Activated T-helper 9 cell treated with anti-CD3 and anti-CD28 coated beads, Interleukin-2, amount 50 U/mL, for 16 hours (primary cell): ENCODE measurements at places on chromosomes 12 and 14.

DNA sequence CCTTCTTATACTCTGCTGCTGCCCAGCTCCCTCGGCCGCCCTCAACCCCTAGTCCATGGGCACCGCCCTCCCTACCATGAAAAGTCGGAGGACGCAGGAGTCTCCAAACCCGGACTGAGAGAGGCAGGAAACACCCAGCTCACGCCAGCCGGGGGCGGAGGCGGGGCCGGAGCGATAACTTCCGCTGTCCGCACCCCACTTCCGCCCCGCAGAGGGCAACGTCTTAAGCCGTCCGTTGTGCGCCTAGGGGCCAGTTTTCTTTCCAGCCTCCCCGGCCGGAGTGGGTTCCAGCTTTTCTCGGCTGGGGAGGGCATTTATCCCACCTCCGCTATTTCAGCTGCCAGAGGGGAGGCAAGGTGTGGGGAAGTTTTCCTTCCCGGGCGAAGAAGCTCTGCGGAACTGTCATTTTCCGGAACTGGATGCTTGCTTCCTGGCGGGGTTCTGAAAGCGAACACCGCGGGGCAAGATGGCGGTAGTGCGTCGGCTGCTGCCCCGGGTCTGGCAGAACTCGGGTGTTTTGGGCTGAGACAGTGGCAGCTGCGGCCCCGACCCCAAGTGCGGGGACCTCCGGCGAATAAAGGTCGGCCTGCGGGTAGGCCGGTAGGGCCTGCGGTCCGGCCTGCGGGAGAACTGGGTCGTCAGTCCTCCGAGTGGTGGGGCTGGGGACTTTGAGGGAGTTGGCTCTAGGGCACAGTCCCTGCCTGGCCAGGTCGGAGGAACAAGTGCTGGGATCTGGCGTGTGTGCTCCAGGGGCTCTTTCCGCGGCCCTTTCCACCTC, at the start of the genes KCTD10 and UBE3B:
TSS of gene KCTD10 (minus strand) at position 116 of the 778 bp plus-strand sequence. CDS start at position 78, 38 bp downstream.
TSS of gene UBE3B (plus strand) at position 450 of the 778 bp plus-strand sequence. CDS start 5,918 bp downstream, outside the sequence.
- DNase-seq, result peak; percentile 75

GRCh38 chr12:75558287-75558686, 46.9 kb upstream of the KRR1 start:
- no peak for DNase-seq

DNA sequence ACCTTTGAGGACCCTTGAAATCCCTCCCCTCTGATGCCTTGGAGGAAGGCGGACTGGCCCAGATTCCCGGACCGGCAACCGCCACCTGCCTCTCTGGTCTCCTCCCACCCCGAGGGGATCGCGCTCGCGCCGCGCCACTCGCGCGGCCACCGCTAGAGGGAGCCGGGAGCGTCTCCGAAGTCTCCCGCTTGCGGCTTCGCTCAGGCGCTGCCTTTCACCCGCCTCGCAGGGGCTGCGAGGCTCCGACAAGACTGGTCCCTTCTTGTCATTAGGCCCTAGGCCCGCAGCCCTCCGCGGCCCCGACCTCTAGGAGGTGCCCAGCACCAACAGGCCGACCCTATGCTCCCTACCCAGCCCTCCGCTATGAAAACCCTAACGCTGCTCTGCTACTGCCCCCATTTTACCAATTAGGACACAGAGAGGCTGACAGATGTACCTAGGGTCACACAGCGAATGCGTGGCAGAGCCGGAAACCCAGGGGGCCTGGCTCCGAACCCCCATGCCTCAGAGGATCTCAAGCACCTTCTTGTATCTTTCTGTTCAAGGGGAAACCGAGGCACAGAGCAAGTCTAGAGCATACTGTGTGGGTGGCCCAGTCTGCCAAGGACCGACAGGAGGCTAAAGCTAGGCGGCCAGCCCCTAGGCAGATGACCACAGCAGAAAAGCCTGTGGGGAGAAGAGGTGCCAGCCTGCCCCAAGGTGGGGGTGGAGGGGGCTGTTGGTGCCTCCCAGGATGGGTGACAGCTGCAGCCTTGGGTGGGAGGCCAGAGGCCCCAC, 21.4 kb upstream of the VSX2 start:
- DNase-seq, result peak; percentile 60

DNA sequence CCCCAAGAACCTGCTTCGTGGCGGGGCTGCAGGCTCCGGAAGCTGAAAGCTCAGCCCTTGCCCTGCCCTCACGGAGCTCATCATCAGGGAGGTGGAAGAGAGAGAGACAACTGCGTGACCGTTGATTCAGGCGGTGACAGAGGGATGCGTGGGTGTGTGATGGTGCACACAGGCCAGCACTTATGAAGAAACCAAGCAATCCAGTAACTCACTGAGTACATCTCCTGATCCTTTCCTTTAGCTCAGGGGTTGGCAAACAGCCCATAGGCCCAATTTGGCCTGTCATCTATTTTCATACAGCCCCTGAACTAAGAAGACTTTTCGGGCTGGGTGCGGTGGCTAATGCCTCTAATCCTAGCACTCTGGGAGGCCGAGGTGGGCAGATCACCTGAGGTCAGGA, 49.9 kb downstream of the TESC start:
- no peak for DNase-seq

GRCh38 chr12:175250-175649, 38.7 kb downstream of the SLC6A12 start:
- no peak for DNase-seq

- DNase-seq, result no peak
These were observed 50.5 kb downstream of the B4GALNT3 start for GRCh38 chr12:510071-510825.

GRCh38 chr14:85573406-85573805, 43.5 kb downstream of the FLRT2 start:
- no peak for DNase-seq

DNA sequence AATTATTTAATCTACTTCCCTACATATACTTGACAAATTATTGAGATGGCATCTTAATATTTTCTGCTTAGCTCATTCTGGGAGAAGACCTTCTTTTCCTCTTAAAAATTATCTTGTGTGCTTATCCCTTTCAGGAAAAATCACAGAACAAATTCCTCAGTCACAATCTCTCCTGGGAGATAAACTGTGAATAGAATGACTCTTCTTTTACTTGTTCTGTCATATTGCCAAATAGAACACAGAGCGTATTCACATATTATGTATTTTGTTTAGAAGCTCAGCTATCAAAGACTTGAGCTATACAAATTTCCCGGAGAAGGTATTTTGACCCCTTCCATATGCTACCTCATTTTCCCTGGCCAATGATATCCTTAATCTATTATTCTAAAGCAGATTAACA, 146.7 kb downstream of the TMEM117 start:
- DNase-seq, result no peak

DNA sequence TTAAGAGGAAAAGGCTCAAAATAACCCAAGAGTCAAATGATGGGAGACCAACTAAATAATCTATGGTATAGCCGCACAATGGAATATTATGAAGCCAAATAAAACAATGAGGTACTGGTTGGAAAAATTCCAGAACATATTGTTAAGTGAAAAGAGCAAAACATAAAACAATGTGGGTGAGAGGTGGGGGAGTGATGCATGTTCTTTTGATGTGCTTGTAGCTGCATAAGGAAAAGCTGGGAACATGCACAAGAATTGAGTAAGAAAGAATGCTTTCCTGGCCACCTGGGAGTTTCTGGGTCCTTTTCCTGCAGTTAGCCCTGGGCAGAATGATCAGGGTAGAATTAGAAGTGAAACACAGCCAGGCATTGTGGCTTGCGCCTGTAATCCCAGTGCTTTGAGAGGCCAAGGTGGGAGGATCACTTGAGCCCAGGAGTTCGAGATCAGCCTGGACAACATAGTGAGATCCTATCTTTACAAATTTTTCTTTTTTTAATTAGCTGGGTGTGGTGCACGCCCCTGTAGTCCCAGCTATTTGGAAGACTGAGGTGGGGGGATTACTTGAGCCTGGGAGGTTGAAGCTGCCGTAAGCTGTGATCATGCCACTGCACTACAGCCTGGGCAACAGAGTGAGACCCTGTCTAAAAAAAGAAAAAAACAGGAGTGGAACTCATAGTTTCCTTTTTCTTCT, 7.9 kb downstream of the ABCB9 start:
- DNase-seq, result no peak
